ENCODE measurements at places on chromosomes 7 and 10. TPM values are rescaled to one million over a fixed set of nuclear protein-coding genes. Genes with fewer than 3 reads are reported as not detected.
A peak's percentile ranks its signal among the peaks of the same experiment; 100 is the strongest.

The NEUROG3 gene
- not detected for total RNA-seq

The PTPN20 gene
- total RNA-seq: not detected

The UTF1 gene
- not detected for total RNA-seq

The PPP1R9A gene
- 3.3 TPM for total RNA-seq

The FGFBP3 gene
- total RNA-seq: 252 TPM

The OR9A2 gene
- total RNA-seq: not detected

The OLAH gene
- total RNA-seq: not detected

The UFSP1 gene
- 2.5 TPM for total RNA-seq

DNA sequence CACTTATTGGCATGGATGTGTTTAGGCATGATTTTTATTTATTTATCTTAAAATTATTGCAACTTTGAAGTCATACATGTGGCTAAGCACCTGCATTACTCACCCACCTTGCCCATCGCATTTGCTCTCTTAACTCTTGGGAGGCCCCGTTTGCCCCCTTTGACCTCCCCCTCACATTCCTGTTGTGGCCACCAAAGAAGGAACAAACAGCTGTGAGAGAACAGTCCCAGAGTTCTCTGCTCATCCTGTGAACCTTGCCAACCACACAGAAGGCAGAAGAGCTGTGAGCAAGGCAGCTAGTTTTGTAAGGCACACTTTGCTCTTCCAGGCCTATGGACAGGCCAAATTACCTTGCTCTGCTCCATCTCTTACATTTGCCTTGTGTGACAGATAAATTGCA lies 23.6 kb upstream of the FGL2 start:
- DNase-seq: no peak

DNA sequence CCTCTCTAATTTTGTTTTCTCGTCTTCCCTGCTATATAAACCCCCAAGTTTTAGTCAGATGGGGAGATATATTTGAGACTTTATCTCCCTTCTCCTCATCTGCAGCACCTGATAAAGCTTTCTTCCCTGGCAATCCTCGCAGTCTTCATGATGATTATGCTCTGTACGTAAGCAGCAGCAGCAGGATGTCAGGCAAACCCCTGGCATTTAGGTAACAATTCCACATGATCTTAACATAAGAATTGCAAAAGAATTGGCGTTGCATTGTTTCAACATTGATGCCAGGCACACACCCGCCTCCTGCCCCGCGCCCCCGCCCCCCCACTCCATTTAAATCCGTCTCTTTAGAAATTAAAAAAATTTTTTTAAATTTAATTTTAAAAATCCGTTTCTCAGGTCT lies 6.1 kb downstream of the PKD1L1 start:
- DNase-seq: no peak

DNA sequence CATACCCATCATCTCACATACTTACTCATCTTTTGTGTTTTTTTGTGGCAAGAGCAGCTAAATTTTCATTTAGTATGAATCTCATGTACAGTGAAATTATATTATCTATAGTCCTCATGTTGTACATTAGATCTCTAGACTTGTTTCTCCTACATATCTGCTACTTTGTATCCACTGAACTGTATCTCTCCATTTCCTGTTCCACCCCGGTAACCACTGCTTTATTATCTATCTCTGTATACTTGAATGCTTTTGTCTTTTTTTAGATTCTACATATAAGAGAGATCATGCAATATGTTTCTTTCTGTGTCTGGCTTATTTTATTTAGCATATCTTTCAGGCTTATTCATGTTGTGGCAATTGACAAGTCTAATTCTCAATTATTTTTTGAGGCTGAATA lies 125.1 kb downstream of the ANKRD7 start:
- DNase-seq: no peak

GRCh38 chr10:108250936-108251620 lies 1086.6 kb upstream of the SORCS1 start:
- DNase-seq: no peak

DNA sequence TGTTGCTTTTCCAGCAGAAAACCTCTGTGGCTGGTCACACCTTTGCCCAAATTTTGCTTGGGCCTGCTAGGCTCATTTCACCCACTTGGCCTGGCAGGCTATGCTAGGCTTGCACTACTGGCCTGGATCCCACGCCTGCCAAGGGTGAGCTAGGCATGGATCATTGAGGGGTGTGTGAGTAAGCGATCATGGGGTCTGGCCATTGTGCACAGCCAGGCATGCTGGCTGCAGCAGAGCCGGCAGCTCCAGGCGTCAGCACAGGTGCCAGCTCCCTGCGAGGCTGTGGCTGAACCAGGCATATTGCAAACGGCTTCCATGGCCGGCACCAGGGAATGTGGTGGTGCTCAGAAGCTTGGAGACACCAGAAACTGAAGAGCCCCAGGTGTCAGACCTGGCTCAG lies 19.2 kb downstream of the CFAP70 start:
- DNase-seq: no peak

- DNase-seq: no peak
Measured at GRCh38 chr10:97406064-97406463, 4.9 kb upstream of the RRP12 start.

GRCh38 chr10:119289227-119289920 lies 82.0 kb downstream of the GRK5 start:
- no peak for DNase-seq

GRCh38 chr7:127678947-127679346 lies 27.0 kb downstream of the SND1 start:
- peak; percentile 30 for DNase-seq

DNA sequence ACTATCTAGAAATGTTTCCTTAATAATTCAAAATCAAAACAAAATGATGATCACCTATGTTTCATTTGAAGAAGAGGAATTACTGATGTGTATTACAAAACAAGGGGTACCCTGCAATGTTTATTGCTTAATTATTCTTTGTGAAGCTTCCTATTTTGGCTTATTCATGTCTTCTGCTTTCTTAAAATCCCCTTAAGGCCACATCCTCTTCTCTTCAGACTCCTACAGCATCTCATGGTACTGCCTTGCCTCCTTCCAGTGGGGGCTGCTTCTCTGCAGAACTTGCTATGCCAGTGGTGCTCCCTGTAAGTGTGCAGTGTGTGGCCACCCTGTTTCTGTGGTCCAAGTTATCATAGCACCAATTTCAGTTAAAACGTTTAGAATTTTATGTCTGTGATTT lies 35.0 kb downstream of the CCDC146 start:
- DNase-seq: no peak

DNA sequence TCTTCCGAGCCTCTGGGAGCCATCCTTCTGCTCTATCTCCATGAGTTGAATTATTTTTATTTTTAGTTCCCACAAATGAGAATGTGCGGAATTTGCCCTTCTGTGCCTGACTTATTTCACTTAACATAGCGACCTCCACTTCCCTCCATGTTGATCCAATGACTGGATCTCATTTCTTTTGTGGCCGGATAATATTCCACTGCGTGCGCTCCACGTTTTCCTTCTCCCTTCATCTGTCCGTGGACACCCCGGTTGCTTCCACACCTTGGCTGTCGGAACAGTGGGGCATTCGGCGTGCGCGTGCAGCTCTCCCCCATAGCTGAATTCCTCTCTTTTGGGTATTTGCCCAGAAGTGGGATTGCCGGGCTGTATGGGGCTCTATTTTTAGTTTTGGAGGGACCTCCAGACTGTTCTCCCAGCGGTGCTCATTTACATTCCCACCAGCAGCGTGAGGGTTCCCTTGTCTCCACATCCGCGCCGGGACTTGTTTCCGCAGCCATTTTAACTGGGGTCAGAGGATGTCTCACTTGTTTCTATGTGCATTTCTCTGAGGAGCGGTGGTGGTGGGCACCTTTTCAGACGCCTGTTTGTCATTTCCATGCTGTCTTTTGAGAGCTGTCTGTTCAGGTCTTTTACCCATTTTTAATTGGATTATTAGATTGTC lies 51.0 kb upstream of the SUN1 start:
- no peak for DNase-seq

DNA sequence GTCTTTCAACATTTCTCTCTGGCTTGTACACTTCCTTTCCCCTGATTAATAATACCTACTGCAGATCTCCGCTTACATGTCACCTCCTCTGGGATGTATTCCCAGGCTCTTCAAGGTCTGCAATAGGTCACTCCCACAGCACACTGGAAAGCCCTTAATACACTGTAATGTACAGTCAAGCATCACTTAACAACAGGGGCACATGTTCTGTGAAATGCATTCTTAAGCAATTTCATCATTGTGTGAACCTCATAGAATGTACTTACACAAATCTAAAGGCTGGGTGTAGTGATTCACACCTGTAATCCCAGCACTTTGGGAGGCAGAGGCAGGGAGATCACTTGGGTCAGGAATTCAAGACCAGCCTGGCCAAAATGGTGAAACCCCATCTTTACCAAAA lies 1.9 kb downstream of the COX15 start:
- DNase-seq: no peak

DNA sequence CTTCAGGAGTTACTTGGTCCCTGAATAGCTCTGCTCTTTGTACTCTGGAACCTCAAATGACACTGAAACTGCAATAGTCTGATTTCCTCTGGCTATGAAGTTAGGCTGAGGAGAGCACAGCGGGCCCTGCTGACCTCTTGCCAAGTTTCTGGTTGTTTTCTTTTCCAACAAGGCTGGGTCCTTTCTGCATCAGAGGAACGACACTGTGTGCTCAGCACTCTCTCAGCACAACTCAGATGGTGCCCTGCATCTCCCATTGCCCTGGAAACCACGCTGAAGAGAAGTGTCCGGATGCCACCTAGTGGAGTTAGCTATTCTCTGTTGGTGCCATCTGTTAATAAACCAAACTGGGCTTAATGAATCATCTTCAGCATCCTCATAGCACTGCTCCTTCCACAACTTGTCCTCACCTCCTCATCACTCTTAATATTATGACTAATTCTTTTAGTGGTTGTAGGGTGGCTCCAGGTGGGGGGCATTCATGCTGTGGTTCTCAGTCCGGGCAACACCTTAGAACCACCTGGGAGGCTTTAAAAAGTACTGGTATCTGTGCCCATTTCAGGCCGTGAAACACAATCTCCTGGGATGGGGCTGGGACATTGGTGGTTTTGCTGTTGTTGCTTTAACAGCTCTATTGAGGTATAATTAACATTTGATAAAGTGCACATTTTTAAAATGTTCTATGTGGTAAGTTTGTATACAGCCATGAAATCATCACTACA lies 8.2 kb upstream of the EFCAB10 start:
- DNase-seq: peak; percentile 96

- no peak for DNase-seq
Measured at GRCh38 chr7:17725821-17726220, 214.5 kb downstream of the SNX13 start.

GRCh38 chr10:106618646-106619045 lies 545.9 kb downstream of the SORCS1 start:
- DNase-seq: no peak

DNA sequence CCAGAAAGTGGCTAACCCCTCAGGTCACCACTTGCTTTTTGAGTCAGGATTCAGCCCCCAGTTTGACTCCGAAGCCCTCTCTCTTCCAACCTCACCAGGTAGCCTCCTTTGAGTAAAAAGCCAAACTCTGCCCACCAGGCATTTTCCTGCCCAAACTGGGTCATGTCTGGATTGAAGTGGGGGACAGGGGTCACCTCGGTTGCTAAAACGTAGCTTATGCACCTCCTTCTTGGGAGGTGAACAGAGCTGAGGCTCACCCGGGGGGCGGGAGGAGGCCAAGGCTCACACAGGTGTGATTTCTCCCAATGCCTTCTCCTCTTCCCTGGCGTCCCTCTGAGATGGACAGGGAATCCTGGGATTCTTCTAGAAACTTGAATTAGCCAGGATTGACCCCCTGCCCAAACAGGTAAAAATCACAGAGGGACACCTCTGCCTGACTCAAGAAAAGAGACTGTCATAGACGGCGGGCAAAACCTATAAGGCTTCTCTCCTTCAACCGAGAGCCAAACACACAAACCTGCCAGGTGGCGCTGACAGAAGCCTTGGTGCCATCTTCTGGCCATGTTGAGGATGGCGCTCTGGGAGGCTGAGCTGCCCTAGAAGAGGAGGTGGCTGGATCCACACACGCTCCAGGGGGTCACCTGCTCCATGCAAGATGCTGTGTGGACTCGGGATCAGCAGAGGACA lies 51.6 kb downstream of the PRLHR start:
- peak; percentile 9 for DNase-seq

DNA sequence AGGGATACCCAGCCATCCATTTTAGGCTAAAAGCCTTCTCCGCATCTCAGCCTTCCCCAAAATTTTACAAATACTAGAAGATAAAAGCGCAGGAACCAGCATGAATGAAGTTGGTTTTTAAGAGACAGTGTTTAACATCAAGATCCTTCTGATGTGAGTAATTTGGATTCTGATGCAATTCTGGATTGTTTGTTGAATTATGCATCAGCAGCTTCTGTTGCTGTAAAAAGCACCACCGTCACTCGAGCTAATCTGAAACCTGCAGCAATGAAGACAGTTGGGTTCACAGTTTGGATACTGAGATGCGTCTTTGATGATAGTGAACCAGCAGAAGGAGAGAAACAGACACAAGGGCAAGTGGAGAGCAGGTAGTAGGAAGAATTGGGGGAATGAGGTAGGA lies 179.2 kb downstream of the PLXNA4 start:
- DNase-seq: no peak

DNA sequence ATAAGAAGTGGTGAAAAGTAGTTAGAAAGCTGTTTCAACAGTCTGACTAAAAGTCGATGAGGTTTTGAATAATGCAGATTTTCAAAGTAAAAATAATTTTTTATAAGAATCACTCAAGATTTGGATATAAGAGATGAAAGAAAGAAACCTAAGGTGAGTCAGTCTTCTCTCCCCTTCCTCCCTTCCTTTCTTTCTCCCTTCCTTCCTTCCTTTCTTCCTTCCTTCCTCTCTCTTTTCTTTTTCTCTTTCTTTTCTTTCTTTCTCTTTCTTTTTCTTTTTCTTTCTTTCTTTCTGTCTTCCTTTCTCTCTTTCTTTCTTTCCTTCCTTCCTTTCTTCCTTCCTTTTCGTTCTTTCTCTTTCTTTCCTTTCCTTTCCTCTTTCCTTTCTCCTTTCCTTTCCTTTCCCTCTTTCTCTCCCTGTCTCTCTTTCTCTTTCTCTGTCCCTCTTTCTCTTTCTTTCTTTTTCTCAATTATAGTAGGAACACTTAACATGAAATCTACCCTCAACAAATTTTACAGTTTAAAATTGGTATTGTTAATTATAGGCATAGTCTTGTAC lies 308.6 kb downstream of the ARL4A start:
- DNase-seq: no peak

DNA sequence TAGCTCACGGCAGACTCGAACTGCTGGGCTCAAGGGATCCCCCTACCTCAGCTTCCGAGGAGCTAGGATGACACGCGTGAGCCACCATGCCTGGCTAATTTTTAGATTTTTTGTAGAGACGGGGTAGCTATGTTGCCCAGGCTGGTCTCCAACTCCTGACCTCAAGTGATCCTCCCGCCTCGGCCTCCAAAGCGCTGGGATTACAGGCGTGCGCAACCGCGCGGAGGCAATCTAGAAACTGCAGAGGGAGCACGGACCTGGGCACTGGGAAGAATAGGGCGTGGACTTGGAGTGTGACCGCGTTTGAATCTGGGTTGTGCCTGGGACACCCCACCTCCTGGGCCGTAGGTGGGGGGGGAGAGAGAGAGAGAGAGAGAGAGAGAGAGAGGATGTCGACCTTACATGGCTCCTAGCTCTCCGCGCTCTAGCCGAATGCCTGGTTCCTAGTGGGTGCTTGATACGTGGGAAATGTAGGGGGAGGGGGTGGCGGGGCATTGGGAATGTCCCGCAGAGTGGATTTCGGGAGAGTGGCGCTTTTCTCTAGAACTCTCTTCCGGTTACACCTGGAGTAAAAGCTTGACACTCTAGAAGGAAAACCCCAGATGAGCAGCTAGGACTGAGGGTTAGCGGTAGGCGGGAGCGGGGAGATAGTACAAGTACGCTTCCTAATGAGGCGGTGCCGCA lies 1.2 kb upstream of the MAP3K8 start:
- no peak for DNase-seq

All from G401 (cell line).